ENCODE measurements at places on chromosomes 2 and 18.
A peak's percentile ranks its signal among the peaks of the same experiment; 100 is the strongest.

GRCh38 chr18:39909706-39910105 is 2045.3 kb upstream of the PIK3C3 start:
- peak; percentile 50 for DNase-seq

- no peak for DNase-seq
These were observed 6.8 kb upstream of the PCARE start for GRCh38 chr2:29080886-29081743.

- no peak for DNase-seq
These were observed 86.2 kb upstream of the COL5A2 start for GRCh38 chr2:189265696-189266320.

DNA sequence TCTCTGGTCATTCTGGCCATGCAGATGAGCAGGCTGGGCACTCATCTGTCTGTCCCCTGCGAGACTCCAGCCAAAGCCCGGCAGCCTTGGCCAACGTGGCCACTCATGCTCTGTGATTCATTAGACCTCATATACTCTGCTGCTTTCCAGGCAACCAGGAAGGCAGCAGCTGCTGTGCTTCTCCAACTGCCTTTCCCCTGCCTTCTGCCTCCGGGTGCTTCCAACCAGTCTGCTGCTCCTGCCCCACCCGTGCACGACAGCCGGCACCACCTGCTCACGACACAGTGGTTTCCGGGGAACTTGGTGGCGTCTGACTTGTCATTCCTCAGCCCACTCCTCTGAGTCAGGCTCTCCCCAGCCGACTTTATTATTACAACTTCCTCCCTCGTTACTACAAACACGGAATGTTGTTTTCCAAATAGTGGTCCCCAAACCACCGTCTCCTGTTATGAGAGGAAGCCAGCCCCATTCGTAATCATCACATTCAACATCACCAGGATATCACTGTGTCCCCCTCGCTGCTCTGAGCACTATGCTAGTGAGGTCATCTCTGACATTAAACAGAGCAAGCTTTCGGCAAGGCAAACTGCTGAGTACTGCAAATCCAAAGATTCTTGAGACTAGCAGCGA is 392.4 kb downstream of the ALK start:
- DNase-seq = peak; percentile 30

GRCh38 chr2:233597522-233597921 is 19.9 kb upstream of the UGT1A8 start:
- DNase-seq = no peak

GRCh38 chr2:6879011-6879410 is 1.4 kb downstream of the RSAD2 start:
- DNase-seq = no peak

DNA sequence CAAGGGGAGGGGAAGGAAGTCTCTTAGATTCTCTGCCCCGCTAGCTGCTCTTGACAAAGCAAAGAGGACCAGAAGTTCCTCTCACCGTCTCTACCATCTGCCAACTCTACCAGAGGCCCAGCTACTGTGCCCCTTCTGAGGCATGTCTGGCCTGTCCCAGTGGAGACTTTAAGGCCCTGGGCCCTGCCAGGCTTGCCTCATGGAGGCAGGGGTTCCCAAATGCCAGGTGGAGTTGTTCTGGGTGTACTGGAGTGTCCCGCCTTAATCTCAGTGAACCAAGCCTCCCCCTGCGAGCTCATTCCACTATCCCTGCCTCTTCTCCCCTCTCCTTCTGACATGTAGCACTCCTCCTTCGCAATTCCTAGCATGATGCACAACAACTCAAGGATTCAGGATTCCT is 2.2 kb downstream of the HOXD12 start:
- DNase-seq = no peak

GRCh38 chr2:10884574-10884975 is 27.2 kb upstream of the KCNF1 start:
- DNase-seq = no peak

GRCh38 chr2:220337611-220338440 is 710.4 kb downstream of the SLC4A3 start:
- no peak for DNase-seq

DNA sequence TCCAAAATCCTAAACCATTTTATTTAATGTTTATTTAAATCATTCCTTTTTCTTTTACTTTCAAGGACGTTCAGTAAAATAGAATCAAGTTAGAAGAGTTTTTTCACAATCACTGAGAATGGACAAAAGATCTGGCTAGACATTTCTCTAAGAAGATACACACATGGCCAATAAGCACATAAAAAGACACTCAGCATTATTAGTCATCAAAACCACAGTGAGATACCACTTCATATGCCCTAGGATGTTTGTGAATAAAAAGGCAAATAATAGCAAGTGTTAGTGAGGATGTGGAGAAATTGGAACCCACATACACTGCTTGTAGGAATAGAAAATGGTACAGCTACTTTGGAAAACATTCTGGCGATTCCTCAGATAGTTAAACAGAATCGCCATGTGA is 76.1 kb downstream of the RHBDD1 start:
- no peak for DNase-seq

DNA sequence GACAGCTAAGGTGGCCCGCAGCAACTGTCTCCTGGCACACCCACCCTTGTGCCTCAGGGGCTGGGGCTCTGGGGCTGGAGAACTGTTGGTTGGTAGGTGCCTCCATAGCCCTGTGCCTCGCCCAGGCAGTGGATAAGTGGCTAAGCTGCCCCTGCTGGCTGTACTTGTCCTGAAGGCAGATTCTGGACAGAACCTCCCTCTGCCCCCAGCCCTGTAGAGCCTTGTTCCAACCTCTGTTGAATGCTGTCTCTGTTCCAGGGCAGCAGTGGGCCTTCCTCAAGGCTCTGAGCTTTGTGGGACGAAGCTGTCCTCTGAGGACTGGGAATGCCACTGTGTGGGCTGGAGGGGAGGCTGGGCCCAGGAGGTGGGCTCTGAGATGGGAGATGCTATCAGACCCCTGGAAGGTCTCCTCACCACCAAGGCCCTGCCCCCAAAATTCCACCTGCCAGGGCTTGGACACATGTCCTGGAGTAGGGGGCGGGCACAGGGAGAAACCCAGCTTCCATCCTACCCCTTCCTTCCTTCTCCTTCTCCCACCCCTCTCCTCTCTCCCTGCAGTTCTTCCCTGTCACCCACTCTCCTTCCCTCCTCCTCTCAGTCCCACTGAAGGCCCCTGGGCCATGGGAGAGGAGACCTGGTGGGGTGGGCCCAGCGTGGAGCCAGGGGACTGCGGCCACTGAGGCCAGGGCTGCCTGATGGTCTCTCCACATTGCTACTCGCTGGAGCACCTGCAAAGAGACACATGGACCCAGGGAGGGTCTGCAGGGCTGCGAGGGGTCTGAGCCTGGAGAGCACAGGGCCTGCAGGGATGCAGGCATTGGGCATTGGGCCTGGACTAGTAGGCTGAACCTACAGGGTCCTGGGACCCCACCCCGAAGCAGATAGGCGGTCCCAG is 1.7 kb upstream of the PDCD1 start:
- DNase-seq = no peak

DNA sequence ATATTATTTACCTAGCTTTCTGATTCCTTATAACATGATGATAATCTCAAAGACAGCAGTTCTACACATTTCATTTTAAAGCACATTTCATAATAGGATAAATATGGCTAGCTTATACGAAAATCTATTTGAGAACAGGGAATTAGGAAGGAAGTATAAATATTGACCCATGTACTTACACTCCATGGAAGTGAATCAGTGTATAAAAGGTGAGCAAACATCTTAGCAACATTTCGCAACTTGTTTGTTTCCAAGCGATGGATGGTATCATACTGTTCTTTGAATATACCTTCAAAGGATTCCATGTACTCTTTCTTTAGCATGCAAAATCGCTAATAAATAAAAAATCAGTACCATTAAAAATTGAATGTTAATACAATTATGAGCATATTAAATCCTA is 53.1 kb downstream of the CWC22 start:
- no peak for DNase-seq

DNA sequence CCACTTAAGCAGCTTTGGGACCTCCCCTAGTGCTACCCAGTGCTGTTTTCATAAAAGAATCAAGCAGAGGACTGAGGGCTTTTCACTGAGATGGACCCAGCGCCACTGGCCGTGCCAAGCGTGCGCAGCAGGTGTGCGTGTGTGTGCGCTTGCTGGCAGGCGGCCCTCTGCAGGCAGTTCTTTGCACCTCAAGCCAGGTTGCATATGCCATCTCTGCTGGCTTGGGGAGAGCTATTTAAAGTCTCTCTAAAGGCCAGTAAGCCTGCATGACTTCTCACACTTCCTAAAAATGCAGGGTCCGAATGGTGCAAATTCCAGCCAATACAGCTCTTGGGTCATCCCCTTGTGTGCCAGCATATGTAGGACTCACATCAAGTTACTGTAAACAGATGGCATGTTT is 255.5 kb downstream of the RNF152 start:
- DNase-seq = peak; percentile 65

All from SHP77 (cell line).